ENCODE measurements at places on chromosomes 1 and 21. TPM values are rescaled to one million over a fixed set of nuclear protein-coding genes. Genes with fewer than 3 reads are reported as not detected.

The GREM2 gene
- polyA plus RNA-seq: 0.39 TPM

DNA sequence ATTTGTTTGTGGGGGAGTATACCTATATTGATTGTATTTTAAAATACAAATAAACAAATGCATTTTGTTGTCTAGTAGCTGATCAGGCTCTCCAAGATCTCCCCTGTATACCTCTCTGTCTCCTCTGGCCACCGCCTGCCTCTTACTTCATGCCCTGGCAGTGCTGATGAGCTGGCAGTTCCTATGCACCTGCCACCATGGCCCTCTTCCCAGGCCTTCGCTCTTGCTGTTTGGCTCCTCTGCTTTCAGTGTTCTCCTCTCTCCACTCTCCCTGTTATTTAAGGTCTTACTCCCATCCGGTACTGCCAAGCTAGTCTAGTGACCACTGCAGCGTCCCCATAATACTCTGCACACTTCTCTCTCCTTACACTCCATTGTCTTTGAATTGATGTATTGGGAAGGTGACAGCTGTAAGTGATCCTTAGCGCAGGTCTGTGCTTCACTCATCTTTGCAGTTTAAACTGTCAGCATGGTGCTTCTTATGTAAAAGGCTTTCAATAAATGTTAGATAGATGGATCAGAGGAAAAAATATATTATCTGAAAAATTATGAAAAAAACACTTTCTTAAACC, 88.1 kb upstream of the ATP1A1 start:
- no peak for DNase-seq

GRCh38 chr21:38817371-38818324, 11.9 kb downstream of the ETS2 start:
- DNase-seq: no peak

GRCh38 chr1:167683641-167684502, 37.9 kb upstream of the MPZL1 start:
- no peak for DNase-seq

DNA sequence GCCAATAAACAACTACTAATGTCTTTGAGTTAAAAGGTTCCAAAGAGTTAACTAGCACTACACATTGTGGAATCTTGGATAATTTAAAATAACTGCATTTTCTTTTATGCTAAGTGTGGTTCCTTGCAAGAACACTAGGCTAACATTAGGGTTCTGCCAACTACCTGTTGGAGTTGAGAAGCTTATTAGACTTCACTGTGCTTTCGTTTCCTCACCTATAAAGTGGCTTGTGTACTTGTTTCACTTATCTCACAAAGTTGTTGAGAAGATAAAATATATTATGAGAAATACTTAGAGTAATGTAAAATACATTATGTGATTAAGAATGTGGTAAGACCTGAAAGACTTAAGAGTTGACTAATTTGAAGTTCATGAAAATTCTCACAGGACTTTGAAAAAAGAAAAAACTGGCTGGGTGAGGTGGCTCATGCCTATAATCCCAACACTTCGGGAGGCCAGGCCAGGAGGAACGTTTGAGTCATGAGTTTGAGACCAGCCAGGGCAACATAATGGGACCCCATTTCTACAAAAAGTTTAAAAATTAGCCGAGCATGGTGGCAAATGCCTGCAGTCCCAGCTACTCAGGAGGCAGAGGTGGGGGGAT, 5.6 kb upstream of the RRAGC start:
- DNase-seq: no peak
